Stimulated activated CD8-positive, alpha-beta memory T cell treated with anti-CD3 and anti-CD28 coated beads, Interleukin-4, amount 100 ng/mL, for 4 hours (primary cell): ENCODE measurements at places on chromosomes 11 and 22.

DNA sequence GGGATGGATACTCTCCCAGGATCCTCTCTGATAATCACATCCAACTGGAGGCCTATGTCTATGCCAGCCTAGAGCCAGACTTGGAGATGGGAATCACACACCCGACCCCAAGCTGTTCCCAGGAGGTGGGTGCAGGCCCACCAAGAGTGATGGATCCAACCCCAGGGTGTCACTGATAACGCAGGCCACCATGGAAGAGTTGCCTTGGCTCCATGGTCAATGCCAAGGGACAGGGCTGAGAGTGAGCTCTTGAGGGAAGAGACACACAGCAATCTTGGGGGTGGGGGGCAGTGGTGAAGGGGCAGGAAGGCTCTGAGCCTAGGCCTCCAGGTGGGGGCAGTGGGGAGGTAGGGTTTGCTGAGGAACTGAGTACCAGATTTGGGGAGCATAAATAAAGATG lies 16.9 kb downstream of the TUB start:
- DNase-seq = no peak

DNA sequence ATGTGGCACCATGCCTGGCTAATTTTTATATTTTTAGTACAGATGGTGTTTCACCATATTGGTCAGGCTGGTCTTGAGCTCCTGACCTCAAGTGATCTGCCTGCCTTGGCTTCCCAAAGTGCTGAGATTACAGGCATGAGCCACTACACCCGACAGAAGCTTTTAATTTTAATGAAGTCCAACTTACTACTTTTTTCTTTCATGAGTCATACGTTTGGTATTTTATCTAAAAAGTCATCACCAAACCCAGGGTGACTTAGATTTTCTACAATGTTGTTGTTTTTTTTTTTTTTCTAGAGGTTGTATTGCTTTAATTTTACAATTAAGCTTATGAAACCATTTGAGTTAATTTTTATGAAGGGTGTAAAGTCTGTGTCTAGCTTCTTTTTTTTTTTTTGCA lies 34.9 kb downstream of the JRKL start:
- DNase-seq = no peak

GRCh38 chr11:76808996-76809395 lies 25.8 kb downstream of the TSKU start:
- DNase-seq = no peak

DNA sequence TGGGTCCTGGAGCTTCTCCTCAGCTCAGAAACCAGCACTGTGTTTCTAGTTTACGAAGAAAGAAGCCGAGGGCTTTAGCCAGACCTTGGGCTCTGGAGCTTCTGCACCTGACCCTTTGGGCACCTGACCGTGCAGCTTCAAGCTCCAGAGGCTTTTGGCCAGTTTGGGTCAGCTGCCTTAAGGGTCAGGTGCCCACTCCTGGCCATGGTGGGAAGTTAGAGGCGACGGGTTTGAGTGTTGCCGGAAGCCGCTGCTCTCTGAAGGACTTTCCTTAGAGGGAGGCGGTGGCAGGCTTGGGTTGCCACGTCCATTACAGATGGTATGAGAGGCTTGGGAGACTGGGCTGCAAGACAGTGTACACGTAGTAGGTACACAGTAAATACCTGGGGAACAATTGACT lies 52.3 kb downstream of the PISD start:
- DNase-seq = no peak

DNA sequence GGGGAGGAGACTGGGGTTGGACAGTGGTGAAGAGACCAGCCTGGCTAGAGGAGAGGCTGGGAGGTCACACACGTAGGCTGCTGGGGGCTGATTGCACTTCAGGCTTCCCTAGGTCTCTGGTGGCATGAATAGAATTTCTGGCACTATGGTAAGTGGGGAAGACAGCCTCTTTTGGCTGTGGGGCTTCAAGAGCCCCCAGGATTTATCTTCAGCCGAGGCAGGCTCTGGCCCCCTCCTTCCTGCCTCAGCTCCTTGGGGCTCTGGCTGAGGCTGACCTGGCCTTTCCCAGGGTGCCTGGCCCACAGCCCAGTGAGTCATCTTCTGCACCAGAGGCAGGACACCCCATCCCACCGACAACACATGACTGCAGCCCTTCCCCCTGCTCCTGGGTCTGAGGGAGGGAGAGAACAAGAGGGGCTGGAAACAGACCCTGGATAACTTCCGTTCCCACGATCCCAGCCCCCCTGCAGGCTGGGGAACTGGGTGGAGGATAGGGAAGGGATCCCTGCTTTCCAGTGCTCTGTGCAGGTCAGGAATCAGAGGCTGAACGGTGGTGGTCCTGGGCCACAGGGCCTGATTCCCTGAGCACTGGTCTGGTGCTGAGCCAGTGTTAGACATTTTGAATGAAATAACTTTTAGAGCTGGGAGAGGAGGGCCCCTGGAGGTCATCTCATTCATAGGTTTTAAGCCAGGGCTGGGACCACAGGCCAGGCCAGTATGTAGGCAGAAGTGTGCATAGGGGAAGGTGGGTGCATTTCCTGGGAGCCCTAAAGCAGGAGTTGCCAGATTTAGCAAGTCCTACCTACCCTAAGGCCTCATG lies 26.5 kb downstream of the ARHGEF17 start:
- no peak for DNase-seq

DNA sequence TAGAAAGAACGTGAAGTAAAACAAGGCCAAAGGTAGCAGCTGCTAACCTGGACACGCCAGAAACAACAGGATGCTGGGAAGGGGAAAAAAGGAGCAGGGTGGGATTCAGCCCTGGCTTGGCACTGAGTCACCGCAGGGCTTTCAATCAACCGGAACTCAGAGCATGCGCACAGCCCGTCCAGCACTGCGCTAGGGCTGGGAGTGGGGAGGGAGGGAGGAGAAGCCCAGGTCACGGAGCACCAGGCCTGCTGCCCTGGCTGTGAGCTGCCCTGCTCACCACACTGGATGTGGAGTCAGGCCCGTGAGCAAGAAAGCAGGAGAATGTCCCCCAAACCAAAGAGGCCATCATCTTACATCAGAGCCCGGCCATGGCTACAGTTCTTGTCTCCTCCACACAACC lies 51.5 kb downstream of the APOL1 start:
- no peak for DNase-seq

GRCh38 chr11:65643971-65644370 lies 6.1 kb downstream of the SIPA1 start:
- DNase-seq = no peak

DNA sequence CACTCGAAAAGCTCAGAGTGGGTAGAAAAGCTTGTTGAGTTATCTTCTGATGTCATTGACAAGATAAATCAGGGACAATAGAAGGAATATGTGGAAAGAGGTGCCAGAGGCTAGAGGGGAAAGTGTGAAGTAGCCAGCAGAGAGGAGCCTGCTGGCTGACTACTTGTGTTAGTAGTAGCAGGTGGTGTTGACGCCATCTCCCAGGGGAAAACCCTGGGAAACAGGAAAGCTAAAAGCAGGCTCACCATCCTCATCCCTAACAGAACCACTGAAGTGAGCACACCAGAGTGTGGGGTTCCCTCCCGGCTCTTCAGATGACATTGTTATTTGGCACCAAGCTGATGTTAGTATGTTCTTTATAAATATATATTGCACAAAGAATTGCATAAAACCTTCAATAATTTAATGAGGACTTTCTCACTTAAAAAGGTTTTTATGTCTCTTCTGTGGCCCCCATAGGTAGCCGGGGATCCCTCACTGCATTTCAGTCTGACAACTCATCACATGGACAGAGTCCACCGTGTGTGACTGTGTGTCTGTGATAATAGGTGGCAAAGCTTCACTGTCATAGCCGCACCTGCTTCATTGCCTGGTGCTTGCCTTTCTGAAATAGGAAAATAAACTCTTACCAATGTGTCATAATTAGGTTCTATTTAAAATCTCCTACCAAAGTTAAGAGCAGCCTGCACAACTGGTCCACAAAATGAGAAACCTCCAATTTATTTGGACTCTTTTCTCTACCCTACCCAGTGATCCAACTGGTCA lies 63.2 kb upstream of the TOP3B start:
- no peak for DNase-seq

DNA sequence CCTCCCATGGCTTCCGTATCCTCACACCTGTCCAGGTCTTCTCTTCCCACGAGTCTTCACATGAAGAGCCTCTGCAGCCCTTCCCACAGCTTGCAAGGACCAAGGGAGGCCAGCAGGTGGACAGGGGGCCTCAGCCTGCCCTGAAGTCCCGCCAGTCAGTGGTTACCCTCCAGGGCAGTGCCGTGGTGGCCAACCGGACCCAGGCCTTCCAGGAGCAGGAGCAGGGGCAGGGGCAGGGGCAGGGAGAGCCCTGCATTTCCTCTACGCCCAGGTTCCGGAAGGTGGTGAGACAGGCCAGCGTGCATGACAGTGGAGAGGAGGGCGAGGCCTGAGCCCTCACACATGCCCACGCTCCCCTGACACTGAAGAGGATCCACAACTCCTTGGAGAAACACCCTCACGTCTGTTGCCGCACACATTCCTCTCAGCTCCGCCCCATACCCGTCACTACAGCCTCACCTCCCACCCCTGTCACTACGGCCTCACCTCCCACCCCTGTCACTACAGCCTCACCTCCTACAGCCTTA lies 8.3 kb downstream of the SSH3 start:
- DNase-seq = no peak

DNA sequence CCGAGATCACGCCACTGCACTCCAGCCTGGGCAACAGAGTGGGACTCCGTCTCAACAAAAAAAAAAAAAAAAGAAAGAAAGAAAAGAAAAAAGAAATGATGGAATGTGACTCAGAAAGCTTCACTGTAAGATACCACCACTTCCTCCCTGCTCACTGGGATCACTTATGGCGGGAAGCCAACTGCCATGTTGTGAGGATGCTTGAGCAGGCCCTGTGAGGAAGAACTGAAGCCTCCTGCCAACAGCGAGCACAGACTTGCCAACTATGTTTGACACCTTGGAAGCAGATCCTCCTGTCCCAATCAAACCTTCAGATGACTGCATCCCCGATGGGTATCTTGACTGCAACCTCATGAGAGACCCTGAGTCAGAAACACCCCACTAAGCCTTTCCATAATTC lies 8.3 kb downstream of the SEC14L6 start:
- DNase-seq = no peak

DNA sequence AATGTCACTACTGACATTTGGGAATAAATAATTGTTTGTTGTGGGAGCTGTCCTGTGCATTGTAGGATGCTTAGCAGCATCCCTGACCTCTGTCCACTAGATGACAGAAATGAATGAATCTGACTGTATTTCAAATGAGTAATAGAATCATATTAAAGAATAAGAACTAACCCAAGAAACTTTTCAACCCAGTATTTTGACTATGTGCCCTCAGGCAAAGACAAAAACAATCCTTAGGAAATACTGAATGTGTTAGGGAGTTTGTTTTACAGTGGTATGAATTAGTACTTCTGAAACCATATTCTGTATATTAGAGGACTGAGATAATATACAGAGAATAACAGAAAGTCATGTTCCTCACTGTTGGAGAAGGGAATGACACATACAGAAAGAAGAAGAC lies 320.9 kb upstream of the PITPNB start:
- no peak for DNase-seq

DNA sequence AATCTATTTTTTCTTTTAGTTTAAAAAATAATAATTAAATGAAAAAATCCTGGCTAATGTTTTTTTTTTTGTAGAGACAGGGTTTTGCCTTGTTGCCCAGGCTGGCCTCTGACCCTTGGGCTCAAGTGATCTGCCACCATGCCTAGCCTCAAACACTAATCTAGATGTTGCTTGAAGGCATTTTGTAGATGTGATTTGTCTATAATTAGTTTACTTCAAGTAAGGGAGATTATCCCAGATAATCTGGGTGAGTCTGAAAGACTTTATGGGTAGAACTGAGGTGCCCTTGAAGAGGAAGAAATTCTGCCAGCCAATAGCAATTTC lies 38.6 kb upstream of the RBFOX2 start:
- DNase-seq = no peak

GRCh38 chr22:47091246-47091651 lies 328.8 kb downstream of the TBC1D22A start:
- DNase-seq = no peak

DNA sequence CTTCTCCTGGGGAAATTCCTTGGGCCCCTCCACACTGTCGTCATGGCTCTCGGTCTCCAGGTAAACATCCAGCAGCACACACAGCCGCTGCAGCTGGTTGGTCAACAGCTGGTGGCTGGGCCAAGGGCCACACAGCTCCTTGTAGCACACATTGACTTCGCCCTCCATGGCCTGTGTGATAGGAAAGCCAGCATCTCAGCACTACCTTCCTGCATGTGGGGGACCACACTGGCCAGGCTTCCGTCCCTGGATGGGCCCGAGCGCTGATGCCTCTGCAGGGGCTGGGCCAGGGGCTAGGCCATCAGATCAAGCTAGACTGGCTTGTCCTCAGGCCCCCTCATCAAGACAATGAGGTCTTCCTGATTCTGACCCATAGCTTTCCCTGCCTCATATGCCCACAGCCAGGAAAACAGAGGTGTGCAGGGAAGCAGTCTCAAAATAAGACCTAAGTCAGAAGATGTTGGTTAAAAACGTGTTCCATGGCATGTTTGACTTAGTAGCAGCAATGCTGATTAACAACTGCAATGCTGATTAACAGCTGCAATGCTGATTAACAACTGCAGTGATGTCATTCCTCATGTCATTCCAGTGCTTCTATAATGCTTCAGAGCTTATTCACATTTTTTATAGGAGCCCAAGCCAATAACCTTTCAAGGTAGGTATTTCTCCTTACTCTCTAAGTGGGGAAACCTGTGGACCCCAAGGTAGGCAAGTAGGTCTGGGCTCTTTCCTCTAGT lies 31.3 kb downstream of the NEFH start:
- no peak for DNase-seq

GRCh38 chr11:56977314-56977713 lies 11.4 kb upstream of the OR5AK2 start:
- DNase-seq = no peak

- no peak for DNase-seq
Measured at GRCh38 chr11:2523821-2524391, 79.1 kb downstream of the KCNQ1 start.

DNA sequence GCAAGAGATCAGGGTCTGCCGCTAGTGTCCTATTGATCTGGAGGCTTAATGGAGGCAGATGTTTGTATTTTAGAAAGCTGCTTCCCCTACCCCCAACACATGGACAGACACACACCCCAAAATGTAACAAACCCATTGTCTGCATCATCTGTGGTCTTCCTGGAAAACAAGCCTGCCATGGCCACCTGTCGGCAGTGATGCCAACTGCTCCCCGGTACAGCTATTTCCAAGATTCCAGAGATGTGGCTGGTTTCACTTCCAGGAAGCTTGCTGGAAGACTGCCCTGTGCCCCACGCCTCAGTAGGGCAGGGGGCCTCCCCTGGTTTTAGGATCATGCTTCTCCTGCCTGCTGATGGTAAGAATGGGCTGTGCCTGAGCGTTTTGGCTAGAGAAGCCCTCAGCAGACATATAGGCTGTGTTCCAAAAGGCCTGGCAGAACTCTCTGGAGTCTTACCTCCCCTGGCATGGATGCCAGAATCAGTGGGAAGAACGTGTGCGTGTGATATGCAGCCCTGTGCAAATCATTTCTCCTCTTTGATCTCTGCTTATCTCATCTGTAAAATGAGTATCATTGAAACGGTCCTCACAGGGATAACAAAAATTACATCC lies 108.6 kb downstream of the FBXO7 start:
- no peak for DNase-seq

GRCh38 chr11:120465921-120466534 lies 45.5 kb upstream of the GRIK4 start:
- no peak for DNase-seq

- no peak for DNase-seq
Measured at GRCh38 chr11:34936945-34937629, 20.7 kb downstream of the PDHX start.
